ENCODE measurements at places on chromosomes 7 and 10.

- DNase-seq: no peak
These were observed 18.3 kb downstream of the UNC5B start for GRCh38 chr10:71230656-71231025.

DNA sequence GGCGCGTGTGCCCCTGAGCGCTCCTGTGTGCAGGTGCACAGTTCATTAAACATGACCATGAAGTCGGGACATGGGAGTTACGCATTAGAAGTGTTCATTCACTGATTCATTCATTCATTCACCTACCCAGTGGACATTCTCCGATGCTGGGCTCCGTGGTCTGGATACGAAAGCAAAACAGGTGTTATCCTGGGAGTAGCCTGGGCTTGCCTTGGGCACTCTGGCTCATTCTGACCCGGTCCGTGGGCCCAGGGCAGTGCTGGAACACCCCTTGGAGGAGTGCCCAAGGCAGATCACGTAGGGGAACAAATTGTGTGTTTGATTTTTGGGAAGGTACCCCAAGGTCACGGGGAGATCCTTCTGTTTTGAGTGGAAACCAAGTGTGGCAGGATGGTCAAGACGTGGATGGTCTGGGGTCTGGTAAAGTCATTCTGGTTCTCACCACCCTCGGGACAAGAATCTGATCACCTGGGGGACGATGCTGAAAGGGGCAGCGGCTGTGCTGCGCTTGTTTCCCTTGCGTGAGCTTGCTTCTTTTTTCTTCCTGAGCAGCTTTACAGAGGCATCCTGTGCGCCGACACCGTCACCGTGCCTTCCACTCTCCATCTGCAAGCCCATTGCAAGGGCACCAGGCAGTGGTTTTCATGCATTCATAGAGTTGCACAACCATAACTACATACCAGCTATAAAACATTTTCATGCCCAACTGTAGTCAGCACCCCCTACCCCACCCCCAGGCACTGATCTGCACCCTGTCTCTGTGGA lies 10.1 kb downstream of the ELFN1 start:
- DNase-seq: no peak

DNA sequence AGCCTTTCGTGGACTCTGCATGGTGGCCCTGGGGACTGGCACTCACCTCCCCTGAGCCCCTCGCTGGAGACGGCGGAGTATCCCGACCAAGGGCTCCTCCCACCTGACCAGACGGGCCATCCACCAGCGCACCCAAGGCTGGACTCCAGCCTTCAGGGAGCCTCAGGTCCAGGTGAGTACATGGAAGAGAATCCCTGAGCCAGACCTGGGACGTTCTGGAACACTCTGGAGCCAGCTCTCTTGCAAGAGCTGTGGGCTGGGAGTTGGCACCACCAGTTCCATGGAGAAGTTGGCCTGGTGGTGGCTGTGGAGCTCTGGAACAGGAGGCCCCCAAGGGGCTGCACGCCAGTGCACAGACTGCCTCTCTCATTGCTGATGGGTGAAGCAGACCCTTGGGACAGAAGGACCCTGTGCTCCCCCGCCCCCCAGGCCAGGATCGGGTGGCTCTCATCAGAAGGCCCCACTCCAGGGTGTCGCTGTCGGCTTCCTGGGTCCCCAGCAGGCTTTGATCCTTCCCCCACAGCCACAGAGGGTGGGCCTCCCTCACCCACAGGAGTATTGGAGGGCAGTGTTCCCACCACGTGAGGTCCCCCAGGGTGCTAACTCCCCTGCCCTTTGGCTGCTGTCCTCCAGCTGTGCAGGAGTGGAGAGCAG lies 189.9 kb downstream of the EBF3 start:
- no peak for DNase-seq

DNA sequence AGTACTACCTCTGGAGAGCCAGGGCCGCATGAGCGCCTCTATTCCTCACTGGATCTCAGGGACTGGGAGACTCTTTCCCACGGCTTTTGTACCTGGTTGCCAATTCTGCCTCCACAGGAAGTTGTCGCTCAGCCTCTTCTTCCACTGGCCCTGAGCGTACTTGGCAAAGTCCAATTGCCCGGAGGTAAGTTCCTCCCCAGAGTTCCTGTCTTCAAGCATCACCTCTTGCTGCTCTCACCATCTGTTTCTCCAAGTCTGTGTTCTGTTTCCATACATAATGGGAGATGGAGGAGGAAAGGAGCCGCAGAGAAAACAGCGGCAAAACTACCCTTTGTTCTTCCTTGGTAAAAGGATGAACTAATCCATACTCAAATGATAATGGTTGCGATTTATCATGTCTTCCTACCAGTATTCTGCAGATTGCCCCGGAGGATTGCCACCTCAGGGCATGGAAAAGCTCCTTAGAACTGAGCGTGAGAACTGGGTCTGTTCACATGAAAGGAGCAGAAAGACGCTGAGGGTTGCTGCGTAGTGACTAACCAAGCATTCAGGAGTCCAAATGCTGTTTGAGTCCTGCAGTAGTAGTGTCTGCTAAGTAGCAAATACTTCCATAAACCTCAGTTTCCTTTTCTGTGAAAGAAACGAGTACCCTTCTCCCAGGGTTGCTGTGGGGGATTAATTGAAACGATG lies 170.2 kb upstream of the GLI3 start:
- no peak for DNase-seq

- no peak for DNase-seq
These were observed 16.8 kb downstream of the DOCK1 start for GRCh38 chr10:126921974-126922525.

GRCh38 chr7:20558963-20559716 lies 56.3 kb upstream of the ABCB5 start:
- no peak for DNase-seq

DNA sequence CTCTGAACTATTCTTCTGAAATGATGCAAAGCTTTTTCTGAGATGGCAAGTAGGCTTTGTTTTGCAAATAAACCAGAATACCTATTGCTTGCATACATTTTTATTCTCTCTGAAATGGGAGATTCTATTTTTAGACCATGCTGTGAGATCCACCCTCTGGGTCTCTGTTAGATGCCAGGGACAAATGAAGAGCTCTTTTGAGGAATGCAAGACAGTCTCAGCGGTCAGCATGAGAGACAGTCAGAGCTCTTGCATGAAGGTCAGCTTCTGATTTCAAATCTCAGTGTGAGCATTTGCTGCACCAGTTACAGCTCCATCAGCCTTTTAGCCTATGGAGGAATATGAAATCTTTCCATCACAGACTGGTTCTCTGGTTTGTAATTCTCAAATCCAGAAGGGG lies 429.9 kb upstream of the KLF6 start:
- no peak for DNase-seq

- DNase-seq: no peak
These were observed 152.6 kb downstream of the ZMYND11 start for GRCh38 chr10:287814-288213.

GRCh38 chr10:11610826-11611247 lies 613 bp downstream of the USP6NL start:
- no peak for DNase-seq

DNA sequence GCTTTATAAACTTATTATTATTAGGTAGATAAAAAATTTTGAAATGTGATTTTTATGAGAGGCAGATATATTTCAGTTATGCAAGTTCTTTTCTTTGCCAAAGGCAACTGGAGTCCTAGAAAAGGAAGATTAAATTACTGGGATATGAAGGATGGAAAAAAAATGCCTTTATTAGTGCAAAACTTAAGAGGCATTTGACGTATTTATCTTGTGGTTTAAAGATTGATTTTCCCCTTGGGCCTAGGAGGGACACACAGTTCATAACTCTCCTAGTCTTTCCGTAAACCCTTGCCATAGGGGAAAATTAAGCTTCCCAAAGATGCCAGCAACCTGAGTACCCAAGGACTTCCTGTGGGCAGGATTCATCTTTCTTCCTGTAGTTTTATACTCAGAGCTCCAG lies 3.1 kb upstream of the STEAP4 start:
- no peak for DNase-seq

- no peak for DNase-seq
These were observed 17.3 kb downstream of the BAG3 start for GRCh38 chr10:119668461-119668860.

- DNase-seq: no peak
These were observed 20.7 kb downstream of the ANK3 start for GRCh38 chr10:60368875-60369546.

GRCh38 chr7:93172683-93173082 lies 24.5 kb upstream of the SAMD9L start:
- no peak for DNase-seq

Measured in GM19239 (cell line).